ENCODE measurements at places on chromosomes 6 and 20.

DNA sequence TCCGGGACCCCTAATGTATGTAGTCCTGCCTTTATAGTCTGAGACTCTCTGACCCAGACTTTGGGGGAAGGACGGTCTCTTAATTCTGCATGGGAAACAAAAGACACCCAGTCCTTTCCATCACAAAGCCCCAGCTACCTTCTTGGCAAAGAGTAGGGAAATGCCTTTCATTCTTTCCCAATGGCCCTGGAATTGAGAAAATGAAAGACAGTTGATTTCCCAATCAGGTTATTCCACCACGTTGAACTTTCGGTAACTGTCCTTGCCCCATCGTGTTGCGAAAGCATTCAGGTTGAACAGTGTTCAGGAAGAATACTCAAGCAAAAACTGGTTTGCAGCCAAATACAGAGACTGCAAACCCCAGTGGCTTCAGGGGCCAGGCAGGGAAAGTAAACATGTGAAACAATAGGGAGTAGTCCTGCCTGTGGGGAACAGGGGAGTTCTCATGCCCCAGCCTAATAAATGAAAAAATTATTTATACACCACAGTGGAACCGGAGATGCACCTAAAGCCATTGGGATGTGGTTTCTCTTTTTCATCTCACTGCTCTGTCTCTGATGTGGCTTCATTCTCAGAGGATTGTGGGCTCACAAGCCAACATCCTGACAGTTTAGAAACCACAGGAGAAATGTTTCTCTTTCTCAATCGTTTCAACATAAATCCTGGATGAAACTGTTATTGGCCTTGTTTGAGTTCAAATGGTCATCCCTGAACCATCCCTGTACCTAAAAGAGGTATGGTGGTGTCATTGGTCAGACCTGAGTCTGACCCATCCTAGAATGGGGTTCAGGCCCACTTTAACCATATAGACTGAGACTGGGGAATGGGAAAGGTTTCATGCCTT is 44.2 kb upstream of the SLC9A8 start:
- DNase-seq = no peak

DNA sequence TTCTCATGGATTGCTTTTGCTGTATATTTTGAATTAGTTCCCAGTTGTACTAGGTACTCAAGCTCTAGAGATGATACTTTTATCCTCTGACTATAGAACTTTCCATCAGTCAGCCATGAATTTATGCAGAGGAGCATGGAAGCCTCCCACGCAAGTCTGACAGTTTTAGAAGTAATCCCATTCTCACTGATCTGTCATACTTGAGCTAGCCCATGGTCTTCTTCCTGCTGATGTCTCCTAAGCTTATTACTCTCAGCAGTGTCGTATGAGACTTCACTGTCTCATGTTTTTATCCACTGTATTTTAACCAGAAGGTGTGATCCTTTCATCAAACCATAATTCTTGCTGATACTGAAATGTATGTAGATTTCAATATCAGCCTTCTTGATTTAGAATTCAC is 715.2 kb upstream of the MARCKS start:
- DNase-seq = no peak

DNA sequence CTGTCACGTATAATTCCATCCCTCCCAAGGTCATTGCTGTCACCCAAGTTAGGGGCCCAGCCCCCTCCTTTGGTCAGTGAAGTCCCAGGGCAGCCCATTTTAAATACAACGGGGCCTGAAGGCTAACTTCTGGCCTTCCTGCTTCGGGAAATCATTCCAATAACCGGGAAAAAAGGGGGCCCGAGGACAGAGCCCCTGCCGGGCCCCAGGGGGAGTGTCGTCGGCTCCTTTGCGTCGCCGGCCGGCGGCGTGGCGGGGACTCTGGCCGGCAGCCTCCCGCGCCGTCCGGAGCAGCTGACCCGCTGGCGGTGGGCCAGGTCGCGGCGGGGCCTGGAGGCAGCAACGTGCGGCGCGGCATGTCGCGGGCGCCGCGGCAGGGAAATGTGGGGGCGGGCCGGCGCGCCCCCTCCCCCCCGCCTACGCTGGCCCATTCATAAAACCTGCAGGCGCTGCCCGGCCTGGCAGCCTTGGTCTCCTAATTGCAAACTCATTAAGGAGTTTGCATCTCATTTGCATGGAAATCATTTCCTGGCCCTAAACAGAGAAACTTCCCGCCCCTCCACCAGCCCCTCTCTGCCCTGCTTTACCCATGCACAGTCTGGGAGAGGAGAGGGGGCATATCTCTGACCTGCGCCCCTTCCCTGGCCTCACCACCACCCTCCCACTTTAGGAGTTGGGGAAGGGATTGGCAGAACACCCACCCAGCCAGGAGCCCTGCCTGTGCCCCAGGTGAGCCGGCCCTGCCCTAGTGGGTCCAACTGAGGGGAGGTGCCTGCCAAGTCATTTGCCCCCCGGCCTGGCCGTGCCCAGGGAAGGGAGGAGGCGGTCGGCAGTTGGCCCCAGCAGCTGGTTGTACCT is 50.7 kb downstream of the MRPL14 start:
- DNase-seq = no peak

DNA sequence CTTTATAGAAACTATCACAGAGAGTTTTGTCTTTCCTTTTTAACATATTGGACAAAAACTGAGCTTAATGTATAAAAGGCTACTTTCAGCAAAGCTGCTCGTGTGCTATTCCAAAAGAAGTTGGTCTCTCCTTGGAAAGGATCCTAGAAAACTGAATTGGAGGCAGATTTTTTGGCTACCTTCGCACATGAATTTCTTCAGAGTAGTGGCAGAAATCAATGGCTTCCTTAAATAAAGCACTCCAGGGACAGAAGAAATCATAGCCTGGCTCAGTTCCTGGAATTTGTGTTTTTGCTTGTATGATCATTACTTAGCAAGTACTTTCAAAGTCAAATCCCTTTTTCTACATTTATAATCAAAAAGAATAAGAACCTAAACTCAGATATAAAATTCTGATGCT is 780.3 kb downstream of the PHF3 start:
- DNase-seq = no peak

- no peak for DNase-seq
These were observed 81.7 kb downstream of the CDH22 start for GRCh38 chr20:46226602-46227001.

DNA sequence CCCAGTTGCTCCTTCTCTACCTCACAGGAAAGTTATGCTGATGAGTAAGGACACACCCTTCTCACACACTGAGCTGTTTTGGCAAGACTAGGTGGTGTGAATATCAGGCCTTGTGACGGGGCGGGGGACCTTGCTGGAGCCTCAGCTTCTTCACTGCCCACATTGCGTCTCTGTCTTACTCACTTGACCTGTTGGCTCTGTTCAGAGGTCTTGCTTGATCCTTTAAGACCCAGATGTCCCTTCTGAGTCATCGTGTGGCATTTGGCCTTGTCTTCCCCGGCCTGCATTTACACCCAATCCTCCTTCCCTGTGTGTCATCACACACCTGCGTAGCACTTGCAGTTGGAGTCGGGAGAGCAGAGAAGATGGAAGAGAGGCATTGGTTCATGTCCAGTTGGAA is 8.3 kb upstream of the PRND start:
- no peak for DNase-seq

Measured in stimulated activated naive B cell treated with anti-CD40 and anti-IgM and Interleukin-4, amounts not matched to agents 10 μg/mL and 1 μg/mL and 100 μg/mL, for 72 hours (primary cell).